Spinal cord (tissue), 10 donors: ENCODE measurements at places on chromosomes 6 and 20. TPM values are rescaled to one million over a fixed set of nuclear protein-coding genes. Genes with fewer than 3 reads are reported as not detected.

DNA sequence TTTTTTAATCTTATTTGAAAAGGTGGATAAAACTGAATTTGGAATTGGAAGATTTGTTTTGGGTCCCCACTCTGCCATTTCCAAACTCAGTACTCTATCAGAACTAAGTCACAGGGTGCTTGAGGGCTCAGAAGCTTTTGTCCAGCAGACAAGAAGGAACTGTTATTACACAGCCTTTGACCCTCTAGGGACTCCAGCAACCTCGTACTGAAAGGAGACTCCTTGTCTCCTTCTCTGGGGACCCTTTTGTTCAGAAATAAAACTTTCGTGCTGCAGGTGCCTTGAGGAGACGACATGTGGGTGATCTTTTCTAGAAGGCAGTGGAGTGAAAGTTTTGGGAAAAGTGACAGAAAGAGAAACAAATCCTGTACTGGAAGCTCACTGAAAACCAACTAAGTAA lies 7.4 kb upstream of the POLR1H start:
- no peaks in the 10 kb centered on the region for H3K4me1 ChIP-seq
- DNase-seq: no peak
- H3K27me3 ChIP-seq: no peaks in the 10 kb centered on the region
- H3K36me3 ChIP-seq: no peaks in the 10 kb centered on the region
- H3K4me3 ChIP-seq: no peak overlapping the region

DNA sequence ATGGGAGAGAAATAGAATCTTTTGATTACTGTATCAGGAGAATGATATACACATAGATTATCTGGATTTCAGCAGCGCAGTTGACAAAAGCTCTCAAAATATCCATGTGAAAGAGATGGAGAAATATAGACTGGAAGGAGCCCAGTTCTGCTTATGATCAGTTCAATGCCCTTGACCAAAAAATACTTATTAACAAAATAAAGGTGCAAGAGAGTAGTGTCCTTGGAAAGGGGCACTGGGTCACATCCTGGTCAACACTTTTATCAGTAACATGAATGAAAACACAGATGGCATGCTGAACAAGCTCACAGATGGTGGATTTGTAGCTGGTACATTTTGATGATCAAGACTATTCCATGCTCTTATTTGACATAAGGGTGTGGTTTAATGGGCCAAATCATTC lies 63.9 kb upstream of the PLEKHG1 start:
- H3K27me3 ChIP-seq: no peaks in the 10 kb centered on the region
- no peak for DNase-seq
- H3K4me1 ChIP-seq: peaks cover 7% of the 10 kb centered on the region

- no peaks in the 10 kb centered on the region for H3K27me3 ChIP-seq
- no peak for DNase-seq
- no peaks in the 10 kb centered on the region for H3K4me1 ChIP-seq
- H3K36me3 ChIP-seq: no peaks in the 10 kb centered on the region
- no peak overlapping the region for H3K27ac ChIP-seq
Observed at GRCh38 chr20:16926626-16927430, 178.7 kb downstream of the OTOR start.

DNA sequence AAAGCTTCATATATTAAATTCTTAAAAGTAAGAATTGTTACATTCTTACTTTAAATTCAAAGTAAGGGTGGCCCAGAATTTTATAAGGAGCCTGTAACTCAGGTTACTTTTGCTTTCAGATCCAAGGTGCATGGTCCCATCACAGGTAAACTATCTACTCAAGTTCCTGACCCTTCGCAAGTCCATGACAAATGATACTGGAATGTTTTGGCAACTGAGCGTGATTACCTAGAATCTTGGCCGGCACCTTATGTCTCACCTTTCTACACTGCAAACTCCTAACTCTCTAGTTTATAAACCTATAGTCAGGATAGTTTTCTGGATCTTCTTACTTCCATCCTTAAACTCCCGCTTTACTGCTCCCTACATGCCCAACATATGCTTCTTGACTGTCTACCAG lies 67.9 kb upstream of the HMGN3 start:
- no peaks in the 10 kb centered on the region for H3K27me3 ChIP-seq
- no peak for DNase-seq
- H3K36me3 ChIP-seq: no peaks in the 10 kb centered on the region
- no peak overlapping the region for H3K27ac ChIP-seq
- H3K4me3 ChIP-seq: no peak overlapping the region

DNA sequence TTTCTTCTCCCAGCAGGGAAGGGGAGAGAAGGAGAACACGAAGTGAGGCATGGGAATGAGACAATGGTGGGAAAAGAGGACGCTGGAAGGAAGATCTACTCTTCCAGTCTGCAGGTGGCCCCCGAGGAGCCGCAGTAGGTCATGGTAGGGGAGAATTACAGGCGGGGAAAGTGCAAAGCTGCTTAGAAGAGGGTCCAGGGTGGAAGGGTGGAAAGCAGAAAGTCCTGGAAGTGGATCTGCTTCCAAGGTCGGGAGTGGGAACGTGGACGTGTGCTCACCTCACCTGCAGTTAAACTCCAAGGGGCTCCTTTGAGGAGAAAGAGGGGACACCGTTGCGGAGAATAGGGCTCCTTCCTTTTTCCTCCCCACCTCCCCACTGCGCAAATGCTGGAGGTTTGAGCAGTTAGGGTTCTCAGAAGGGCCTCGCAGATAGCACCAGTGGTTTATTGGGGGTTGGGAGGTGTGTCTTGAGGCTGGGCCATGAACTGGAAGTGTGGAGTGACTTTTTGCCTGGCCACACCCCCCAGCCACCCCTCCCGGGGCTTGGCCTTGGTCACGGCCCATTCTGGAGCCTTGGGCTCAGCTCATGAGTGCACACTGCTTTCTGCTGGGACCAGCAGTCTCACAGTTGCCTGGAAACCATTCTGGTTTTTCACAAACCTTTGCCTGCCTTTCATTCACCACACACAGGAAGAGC lies 100.4 kb upstream of the MLN start:
- no peak overlapping the region for H3K4me3 ChIP-seq
- peaks cover 17% of the 10 kb centered on the region for H3K4me1 ChIP-seq
- no peak overlapping the region for H3K27ac ChIP-seq
- H3K36me3 ChIP-seq: no peaks in the 10 kb centered on the region

Gene FOXP4
- 3.5 TPM for total RNA-seq

Gene TFAP2D
- not detected for total RNA-seq

Gene FOXC1
- 57.0 TPM for total RNA-seq
